ENCODE measurements at places on chromosomes 5 and 9. TPM values are rescaled to one million over a fixed set of nuclear protein-coding genes. Genes with fewer than 3 reads are reported as not detected.

DNA sequence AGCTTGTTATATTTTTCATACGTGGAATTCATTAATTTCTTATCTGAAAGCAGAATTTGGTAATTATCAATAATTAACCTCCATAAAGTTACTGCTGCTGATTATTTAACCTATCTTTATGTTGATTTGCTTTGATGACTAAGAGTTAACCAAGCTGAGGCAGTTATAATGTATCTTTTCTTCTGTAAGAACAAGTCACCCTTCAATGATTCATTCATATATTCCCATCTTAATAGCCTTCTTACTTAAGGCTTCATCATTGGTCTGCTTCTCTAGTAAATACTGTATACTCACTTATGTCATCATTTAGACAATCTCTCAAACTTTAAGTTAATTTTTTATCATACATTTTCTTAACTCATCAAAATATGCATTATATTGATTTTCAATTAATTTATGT is 592.2 kb downstream of the ANXA1 start:
- no peak overlapping the region for H3K27ac ChIP-seq
- no peaks in the 10 kb centered on the region for H3K4me1 ChIP-seq
- no peaks in the 10 kb centered on the region for H3K27me3 ChIP-seq
- no peaks in the 10 kb centered on the region for H3K36me3 ChIP-seq

DNA sequence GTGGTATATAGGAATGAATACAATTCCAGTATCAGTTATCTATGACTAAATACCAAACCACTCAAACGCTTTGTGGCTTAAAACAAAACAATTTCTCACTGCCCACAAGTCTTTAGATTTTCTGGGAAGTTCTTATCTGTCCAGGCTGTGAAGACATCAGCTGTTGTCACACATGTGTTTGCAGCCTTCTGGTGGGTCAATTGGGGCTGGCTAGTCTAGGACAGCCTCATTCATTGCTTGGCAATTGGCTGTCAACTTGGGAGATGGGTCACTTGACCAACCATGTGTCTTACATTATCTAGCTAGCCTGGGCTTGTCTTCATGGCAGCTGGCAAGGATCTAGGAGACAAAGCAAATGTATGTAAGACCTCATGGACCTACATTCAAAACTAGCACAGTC is 53.8 kb upstream of the PAPPA start:
- no peaks in the 10 kb centered on the region for H3K4me1 ChIP-seq
- H3K36me3 ChIP-seq = no peaks in the 10 kb centered on the region
- H3K27me3 ChIP-seq = no peaks in the 10 kb centered on the region
- no peak overlapping the region for H3K27ac ChIP-seq
- H3K4me3 ChIP-seq = no peak overlapping the region
- no peak for DNase-seq

DNA sequence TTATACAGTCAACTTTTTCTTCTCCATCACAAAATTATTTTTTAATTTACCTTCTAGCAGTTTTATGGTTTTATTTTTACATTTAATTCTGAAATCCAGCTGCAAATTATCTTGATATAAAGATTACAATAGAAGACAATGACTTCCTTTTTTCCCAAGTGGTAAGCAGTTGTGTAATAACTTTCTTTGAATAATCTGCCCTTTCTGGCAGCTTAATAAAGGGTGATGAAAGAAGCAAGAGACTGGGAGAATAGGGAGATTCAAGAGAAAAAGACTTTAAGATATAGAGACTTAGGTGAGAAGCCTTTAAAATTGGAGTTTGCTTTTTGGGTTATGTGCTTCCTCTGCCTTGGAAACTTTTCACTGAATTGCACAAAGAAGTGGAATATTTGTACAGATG is 100.4 kb upstream of the FREM1 start:
- no peaks in the 10 kb centered on the region for H3K4me1 ChIP-seq
- no peaks in the 10 kb centered on the region for H3K36me3 ChIP-seq
- H3K27me3 ChIP-seq = no peaks in the 10 kb centered on the region

DNA sequence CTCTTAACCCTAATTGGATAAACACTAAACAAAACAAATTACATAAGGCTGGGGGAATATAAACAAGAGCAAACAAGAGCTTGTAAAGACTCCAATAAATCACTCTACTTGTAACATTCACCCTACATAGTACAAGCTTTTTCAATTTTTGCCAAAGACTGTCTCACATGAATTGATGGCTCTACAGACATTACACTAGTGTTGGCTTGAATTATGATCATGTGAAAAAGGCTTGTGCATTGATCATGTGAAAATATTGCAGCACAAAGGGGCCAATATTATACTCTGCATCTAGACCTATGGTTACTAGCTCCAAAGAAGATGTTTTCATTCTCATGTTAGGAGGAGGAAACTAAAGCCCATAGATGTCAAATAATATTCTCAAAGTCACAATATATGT is 212.6 kb downstream of the MCTP1 start:
- H3K27me3 ChIP-seq = no peaks in the 10 kb centered on the region
- H3K4me1 ChIP-seq = no peaks in the 10 kb centered on the region
- H3K4me3 ChIP-seq = no peak overlapping the region
- no peaks in the 10 kb centered on the region for H3K36me3 ChIP-seq
- DNase-seq = no peak

The TRIM36 gene
- 0.58 TPM for total RNA-seq

DNA sequence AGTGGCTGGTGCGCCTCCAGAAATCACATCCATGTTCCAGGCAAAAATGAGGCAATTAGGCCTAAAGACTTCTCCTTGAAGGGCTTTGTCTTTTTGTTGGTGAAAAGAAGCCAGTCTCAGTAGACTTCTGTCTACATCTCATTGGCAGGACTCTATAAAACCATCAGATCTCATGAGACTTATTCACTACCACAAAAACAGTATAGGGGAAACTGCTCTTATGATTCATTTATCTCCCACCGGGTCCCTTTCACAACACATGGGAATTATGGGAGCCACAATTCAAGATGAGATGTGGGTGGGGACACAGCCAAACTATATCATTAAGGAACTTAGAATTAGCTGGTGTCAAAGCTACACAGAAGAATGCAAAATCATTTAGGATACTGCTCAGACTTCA is 77.7 kb upstream of the SNX2 start:
- DNase-seq = no peak
- no peaks in the 10 kb centered on the region for H3K36me3 ChIP-seq
- H3K27ac ChIP-seq = no peak overlapping the region
- H3K4me1 ChIP-seq = no peaks in the 10 kb centered on the region

GRCh38 chr5:126742425-126742824 is 34.5 kb upstream of the LMNB1 start:
- H3K27me3 ChIP-seq = no peaks in the 10 kb centered on the region

- H3K27me3 ChIP-seq = no peaks in the 10 kb centered on the region
- no peaks in the 10 kb centered on the region for H3K4me1 ChIP-seq
- H3K36me3 ChIP-seq = no peaks in the 10 kb centered on the region
- H3K27ac ChIP-seq = no peak overlapping the region
- no peak for DNase-seq
- H3K4me3 ChIP-seq = no peak overlapping the region
These were observed 730.6 kb upstream of the ZNF608 start for GRCh38 chr5:125476901-125477585.

The TNFSF15 gene
- 0.20 TPM for total RNA-seq

The THBS4 gene
- 0.98 TPM for total RNA-seq

- no peak for DNase-seq
- no peaks in the 10 kb centered on the region for H3K27me3 ChIP-seq
- H3K4me3 ChIP-seq = no peak overlapping the region
- no peaks in the 10 kb centered on the region for H3K4me1 ChIP-seq
- no peaks in the 10 kb centered on the region for H3K36me3 ChIP-seq
- no peak overlapping the region for H3K27ac ChIP-seq
These were observed 85.4 kb upstream of the MIER3 start for GRCh38 chr5:57037355-57037754.

The UQCRQ gene
- total RNA-seq = 615 TPM

The NDST1 gene
- total RNA-seq = 1.9 TPM

The CCL19 gene
- total RNA-seq = not detected

- no peak for DNase-seq
- H3K27ac ChIP-seq = no peak overlapping the region
- no peak overlapping the region for H3K4me3 ChIP-seq
- no peaks in the 10 kb centered on the region for H3K27me3 ChIP-seq
- H3K4me1 ChIP-seq = no peaks in the 10 kb centered on the region
These were observed 201.9 kb downstream of the PBX3 start for GRCh38 chr9:125948887-125949596.

DNA sequence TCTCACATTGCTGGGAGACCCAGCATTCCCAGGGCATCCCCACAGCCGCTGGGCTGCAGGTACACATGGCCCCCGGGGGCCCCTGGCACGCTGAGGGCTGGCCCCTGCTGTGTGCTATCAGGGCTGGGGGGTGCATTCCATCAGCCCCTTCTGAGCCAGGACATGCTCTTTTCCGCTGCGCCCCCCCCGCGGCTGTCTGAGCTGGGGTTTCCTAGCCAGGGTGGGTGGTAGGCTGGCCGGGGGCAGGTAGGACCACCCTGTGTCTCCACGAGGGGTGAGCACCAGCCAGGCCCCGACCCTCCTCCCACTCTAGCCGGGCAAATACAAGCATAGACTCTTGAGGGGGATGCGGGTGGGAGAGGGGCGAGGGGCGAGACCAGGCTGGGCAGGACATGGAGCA is 58.1 kb upstream of the FCN2 start:
- H3K4me1 ChIP-seq = no peaks in the 10 kb centered on the region
- H3K4me3 ChIP-seq = no peak overlapping the region
- H3K36me3 ChIP-seq = no peaks in the 10 kb centered on the region
- no peak for DNase-seq
- no peak overlapping the region for H3K27ac ChIP-seq

The DMGDH gene
- total RNA-seq = not detected

- H3K27me3 ChIP-seq = no peaks in the 10 kb centered on the region
- DNase-seq = no peak
- no peak overlapping the region for H3K4me3 ChIP-seq
- H3K4me1 ChIP-seq = no peaks in the 10 kb centered on the region
These were observed 84.6 kb downstream of the SLC44A1 start for GRCh38 chr9:105328872-105329718.

- H3K27me3 ChIP-seq = no peaks in the 10 kb centered on the region
- no peak overlapping the region for H3K4me3 ChIP-seq
- no peak for DNase-seq
These were observed 57.4 kb downstream of the ATPSCKMT start for GRCh38 chr5:10192309-10192708.

- peaks cover 18% of the 10 kb centered on the region for H3K36me3 ChIP-seq
- H3K4me3 ChIP-seq = no peak overlapping the region
- DNase-seq = no peak
- H3K4me1 ChIP-seq = peaks cover 78% of the 10 kb centered on the region
- peak overlapping the region; percentile 11 for H3K27ac ChIP-seq
- no peaks in the 10 kb centered on the region for H3K27me3 ChIP-seq
These were observed 45.3 kb downstream of the STK10 start for GRCh38 chr5:172142709-172143215.

DNA sequence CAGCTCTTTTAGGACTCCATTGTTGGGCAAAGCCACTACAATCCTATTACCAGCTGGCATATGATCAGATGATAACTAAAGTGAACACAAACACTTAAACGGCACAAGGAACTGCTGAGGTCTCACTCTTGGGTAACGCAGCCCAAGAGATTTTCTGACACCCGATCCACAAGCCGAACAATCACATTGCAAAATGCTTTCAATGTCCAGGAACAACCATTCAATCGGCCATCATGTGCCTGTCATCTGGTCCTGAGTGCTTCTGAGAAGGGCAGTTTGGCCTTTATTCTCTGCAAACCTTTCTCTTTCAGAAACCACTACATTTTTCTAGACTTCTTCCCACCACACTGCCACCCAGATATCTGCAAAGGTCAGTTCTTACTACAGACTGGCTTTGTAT is 283.1 kb downstream of the GLIS3 start:
- H3K36me3 ChIP-seq = no peaks in the 10 kb centered on the region
- no peaks in the 10 kb centered on the region for H3K27me3 ChIP-seq
- H3K4me3 ChIP-seq = no peak overlapping the region
- no peak overlapping the region for H3K27ac ChIP-seq
- no peaks in the 10 kb centered on the region for H3K4me1 ChIP-seq
- DNase-seq = no peak

DNA sequence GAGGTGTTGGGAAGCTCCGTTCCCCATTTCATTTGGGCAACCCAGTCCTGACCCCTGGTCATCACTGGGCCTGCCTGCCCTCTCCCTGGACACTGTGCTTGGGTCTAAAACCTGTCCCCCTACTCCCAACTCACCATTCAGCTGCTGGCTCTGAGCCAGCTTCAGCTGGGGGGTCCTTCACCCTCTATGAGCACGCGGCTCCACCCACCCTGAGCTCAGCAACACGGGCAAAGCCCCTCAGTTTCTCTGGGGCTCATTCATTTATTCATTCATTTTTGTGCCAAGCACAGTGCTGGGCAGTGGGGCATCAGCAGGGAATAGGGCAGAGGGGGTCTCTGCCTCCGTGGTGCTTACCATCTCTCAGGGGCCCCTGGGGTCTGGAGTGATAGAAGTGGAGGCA is 199.8 kb upstream of the MVB12B start:
- H3K4me1 ChIP-seq = no peaks in the 10 kb centered on the region
- H3K4me3 ChIP-seq = no peak overlapping the region
- H3K27ac ChIP-seq = no peak overlapping the region
- H3K27me3 ChIP-seq = no peaks in the 10 kb centered on the region
- no peaks in the 10 kb centered on the region for H3K36me3 ChIP-seq
- no peak for DNase-seq

GRCh38 chr9:113690055-113690740 is 185.9 kb upstream of the ZNF618 start:
- H3K4me3 ChIP-seq = no peak overlapping the region
- DNase-seq = no peak
- no peaks in the 10 kb centered on the region for H3K36me3 ChIP-seq
- peaks cover 9% of the 10 kb centered on the region for H3K4me1 ChIP-seq
- H3K27ac ChIP-seq = no peak overlapping the region

DNA sequence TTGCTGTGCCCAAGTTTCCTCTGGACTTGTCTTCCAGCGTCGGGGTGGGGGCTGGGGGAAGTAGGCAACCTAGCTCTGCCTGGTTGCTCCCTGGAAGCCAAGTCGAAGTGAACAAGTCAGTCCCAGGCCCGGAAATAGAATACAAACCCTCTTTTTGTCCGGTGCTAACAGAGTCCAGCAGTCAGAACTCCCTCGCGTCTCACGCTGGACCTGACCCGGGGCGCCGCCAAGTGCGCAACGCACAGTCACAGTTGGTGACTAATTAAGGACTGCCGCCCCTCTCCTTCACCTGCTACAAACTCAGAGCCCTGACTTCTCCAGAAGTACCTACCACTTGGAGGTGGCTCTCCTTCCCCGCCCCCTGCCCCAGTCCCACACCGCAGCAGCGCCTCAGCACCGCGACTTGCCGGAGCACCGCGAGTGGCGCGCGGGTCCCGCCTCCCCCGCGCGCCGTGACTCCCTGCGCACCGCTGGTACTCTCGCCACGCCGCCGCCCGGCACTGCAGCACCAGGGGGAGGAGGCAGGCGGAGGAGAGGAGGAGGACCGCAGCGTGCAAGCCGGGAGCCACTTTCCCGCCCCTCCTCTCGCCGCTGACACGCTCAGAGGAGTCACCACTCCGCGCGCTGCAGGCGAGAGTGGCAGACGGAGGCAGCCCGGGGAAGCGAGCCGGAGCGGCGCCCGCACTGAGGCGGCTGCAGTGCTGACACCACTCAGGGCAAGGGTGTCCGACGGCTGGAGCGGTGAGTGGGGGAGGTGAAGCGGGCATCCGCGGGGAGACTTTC is at the start of gene SV2C:
Gene SV2C (plus strand): TSS at position 612 of the 783 bp plus-strand sequence. CDS start 48,368 bp downstream, outside the sequence.
- peaks cover 12% of the 10 kb centered on the region for H3K4me1 ChIP-seq
- no peak within 1 kb of the TSS for H3K27ac ChIP-seq
- H3K36me3 ChIP-seq = no peaks in the 10 kb centered on the region
- peaks cover 19% of the 10 kb centered on the region for H3K27me3 ChIP-seq

The EIF4E1B gene
- not detected for total RNA-seq

GRCh38 chr5:766666-767431 is 17.7 kb downstream of the ZDHHC11B start:
- H3K27ac ChIP-seq = no peak overlapping the region
- H3K27me3 ChIP-seq = no peaks in the 10 kb centered on the region
- no peaks in the 10 kb centered on the region for H3K36me3 ChIP-seq
- no peak overlapping the region for H3K4me3 ChIP-seq
